ENCODE measurements at places on chromosomes 11 and 22. TPM values are rescaled to one million over a fixed set of nuclear protein-coding genes. Genes with fewer than 3 reads are reported as not detected.

The KDELR3 gene
- total RNA-seq = 4.6 TPM

The BARX2 gene
- not detected for total RNA-seq

- no peak for DNase-seq
- H3K36me3 ChIP-seq = no peaks in the 10 kb centered on the region
- H3K4me1 ChIP-seq = no peaks in the 10 kb centered on the region
- H3K27me3 ChIP-seq = no peaks in the 10 kb centered on the region
- no peak overlapping the region for H3K4me3 ChIP-seq
Measured at GRCh38 chr11:129785383-129786111, 30.1 kb upstream of the TMEM45B start.

DNA sequence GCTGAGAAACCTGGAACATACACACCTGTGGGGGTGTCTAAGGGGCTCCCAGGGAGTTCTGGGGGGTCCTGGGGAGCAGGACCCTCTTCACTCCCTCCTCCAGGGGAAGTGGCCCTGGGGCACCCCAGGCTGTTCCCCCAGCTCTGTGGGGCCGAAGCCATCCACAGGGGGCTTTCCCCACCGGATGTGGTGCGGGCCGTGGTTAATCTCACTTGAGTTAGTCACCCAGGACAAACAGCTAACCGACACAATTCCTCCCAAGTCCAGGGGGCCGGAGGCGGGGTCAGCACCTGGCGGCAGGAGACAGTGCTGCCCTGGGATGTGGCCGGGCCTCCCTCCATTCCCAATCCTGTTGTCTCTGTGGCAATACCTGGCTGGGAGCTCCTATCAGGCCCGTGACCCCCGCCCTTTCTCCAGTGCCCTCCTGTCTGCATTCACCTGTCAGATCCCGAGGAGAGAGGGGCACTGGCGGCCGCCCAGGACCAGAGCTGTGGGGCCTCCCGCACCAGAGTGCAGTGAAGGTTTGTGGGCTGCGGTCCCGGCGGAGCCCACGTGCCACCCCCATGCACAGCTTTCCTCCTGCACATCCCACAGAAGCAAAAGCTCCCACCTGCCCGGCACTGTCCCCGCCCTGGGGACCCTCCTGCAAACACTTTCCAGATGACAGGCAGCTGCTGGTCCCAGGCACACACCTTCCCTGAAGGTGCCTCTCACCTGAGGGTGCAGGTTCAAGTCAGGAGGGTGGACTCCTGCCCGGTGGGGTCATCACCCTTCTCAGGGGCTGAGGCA is 5.2 kb upstream of the MUC5AC start:
- no peaks in the 10 kb centered on the region for H3K4me1 ChIP-seq
- DNase-seq = no peak
- H3K36me3 ChIP-seq = no peaks in the 10 kb centered on the region
- H3K27me3 ChIP-seq = no peaks in the 10 kb centered on the region
- no peak overlapping the region for H3K27ac ChIP-seq
- H3K4me3 ChIP-seq = no peak overlapping the region

- no peaks in the 10 kb centered on the region for H3K27me3 ChIP-seq
- H3K36me3 ChIP-seq = no peaks in the 10 kb centered on the region
- H3K27ac ChIP-seq = no peak overlapping the region
- H3K4me1 ChIP-seq = no peaks in the 10 kb centered on the region
- no peak for DNase-seq
- no peak overlapping the region for H3K4me3 ChIP-seq
Measured at GRCh38 chr11:130705670-130706421, 210.4 kb downstream of the SNX19 start.

GRCh38 chr11:68684385-68685356 is at the start of gene GAL:
Gene GAL (plus strand): TSS chr11:68684544. CDS start chr11:68684924, 380 bp downstream.
- H3K27me3 ChIP-seq = peaks cover 78% of the 10 kb centered on the region
- no peak within 1 kb of the TSS for H3K27ac ChIP-seq
- H3K36me3 ChIP-seq = no peaks in the 10 kb centered on the region

GRCh38 chr22:20786048-20786447 is 12.1 kb downstream of the SERPIND1 start:
- H3K4me1 ChIP-seq = no peaks in the 10 kb centered on the region
- H3K27me3 ChIP-seq = no peaks in the 10 kb centered on the region
- no peaks in the 10 kb centered on the region for H3K36me3 ChIP-seq
- no peak overlapping the region for H3K4me3 ChIP-seq
- DNase-seq = no peak

Measured in neural progenitor cell (in vitro differentiated cells).